ENCODE measurements at places on chromosomes 5 and 9.

- no peak for DNase-seq
These were observed 595.9 kb downstream of the DTWD2 start for GRCh38 chr5:118392491-118392890.

GRCh38 chr5:95861221-95861863 lies 38.8 kb upstream of the GLRX start:
- peak; percentile 15 for DNase-seq

DNA sequence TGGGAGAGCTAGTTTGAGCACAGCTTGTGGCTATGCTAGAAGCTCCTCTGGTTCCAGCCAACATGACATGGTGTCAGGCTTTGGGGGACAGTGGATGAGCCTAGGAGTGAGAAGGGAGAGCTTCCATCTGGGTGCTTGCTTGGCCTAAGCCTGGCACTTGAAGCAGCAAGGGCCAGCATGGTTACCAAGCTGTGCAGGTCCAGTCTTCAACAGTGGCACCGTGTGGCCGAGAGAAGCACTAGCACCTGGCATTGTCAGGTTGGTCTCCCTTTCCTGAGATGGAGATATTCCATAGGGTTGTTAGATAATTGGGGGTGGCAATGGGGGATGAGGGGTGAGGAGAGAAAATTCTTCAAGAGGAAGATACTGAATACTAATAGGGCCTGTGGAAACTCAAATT lies 261.9 kb downstream of the PBX3 start:
- DNase-seq = no peak

GRCh38 chr5:77935506-77936364 lies 159.6 kb upstream of the TBCA start:
- DNase-seq = no peak

- DNase-seq = no peak
These were observed 19.0 kb downstream of the FBXW5 start for GRCh38 chr9:136925414-136926153.

DNA sequence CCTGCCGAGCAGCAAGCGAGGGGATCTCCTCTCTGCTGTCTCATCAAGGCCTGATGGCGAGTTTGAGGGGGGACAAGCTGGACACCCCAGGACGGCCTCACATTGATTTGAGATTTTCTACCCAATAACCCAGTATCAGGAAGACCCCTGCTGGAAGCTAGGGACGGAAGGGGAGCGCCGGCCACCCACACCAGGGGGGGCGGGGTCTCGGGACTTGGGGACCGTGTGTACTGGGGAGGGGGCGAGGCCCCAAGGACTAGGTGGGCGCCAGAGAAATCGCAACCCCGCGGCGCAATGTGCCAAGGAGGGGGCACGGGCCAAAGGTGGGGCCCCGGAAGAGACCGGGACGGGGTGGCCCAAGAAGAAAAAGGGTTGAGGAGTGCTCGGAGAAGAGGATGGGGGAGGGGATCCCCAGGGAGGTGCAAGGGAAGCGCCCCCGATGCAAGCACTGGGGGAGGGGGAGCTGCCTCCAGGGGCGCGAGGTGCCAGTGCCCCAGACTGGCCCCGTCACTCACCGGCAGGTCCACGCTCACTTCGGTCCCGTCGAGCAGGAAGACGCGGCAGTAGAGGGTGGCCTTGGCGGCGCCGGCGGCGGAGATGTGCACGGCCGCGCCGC lies 1.1 kb downstream of the EPB41L4B start:
- DNase-seq = no peak

GRCh38 chr5:169721771-169722170 lies 84.7 kb downstream of the DOCK2 start:
- no peak for DNase-seq

DNA sequence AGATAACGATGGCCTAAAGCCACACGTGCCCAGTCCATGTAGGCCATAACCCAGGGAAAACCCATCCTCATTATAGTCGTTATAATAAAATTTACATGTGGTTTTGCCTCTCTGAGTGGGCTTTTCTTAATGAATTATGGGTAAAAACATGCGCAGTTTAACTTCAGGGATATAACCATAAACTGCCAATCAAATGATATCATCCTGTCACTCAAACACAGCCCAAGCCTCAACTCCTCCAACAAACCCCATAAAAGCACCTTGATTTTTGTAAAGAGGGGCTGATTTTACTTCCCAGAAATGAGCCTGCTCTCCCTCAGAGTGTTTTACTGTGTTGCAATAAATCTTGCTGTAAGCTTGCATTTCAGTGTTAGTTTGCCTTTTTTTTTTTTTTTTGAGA lies 15.8 kb upstream of the SETX start:
- DNase-seq = no peak

- DNase-seq = no peak
These were observed 355.3 kb downstream of the ZSWIM6 start for GRCh38 chr5:61687371-61687770.

DNA sequence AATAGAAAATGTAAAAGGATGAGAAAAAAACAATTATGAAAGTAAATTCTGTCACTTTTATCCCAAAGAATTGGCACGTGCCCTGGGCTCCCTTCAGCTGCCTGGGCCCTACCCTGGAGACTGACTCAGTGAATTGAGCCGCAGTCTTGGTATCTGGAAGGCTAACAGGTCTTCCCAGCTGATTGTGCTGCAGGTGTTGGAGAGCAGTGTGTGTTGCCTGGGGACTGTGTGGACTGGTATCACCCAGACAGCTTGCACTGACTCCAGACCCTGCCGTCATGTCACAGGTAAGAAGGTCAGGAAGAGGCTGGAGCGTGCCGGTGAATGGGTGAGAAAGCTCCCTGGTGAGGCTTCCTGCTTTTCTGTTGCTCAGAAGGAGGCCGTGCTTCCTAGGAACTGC lies 83.3 kb downstream of the AOPEP start:
- DNase-seq = no peak
